Kidney tubule cell (primary cell): ENCODE measurements at places on chromosomes 13 and 19.

DNA sequence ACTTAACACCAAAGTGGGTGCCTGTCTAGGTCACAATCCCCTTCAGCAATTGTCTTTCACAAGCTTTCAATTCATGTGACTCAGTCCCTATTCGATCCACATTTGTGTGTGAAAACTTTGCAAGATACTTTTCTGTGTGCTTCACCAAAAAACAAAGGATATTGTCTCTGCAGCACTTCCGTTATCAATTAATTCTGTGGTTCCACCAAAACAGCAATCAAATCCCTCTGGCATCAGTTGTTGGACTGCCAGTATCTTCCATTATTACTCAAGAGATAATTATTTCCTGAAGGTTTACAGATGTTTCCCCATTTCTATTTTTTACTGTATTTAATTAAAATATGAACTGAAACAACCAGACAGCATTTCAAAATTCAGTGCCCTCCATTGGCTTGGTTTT lies 481.4 kb downstream of the SUCLA2 start:
- no peak for DNase-seq

DNA sequence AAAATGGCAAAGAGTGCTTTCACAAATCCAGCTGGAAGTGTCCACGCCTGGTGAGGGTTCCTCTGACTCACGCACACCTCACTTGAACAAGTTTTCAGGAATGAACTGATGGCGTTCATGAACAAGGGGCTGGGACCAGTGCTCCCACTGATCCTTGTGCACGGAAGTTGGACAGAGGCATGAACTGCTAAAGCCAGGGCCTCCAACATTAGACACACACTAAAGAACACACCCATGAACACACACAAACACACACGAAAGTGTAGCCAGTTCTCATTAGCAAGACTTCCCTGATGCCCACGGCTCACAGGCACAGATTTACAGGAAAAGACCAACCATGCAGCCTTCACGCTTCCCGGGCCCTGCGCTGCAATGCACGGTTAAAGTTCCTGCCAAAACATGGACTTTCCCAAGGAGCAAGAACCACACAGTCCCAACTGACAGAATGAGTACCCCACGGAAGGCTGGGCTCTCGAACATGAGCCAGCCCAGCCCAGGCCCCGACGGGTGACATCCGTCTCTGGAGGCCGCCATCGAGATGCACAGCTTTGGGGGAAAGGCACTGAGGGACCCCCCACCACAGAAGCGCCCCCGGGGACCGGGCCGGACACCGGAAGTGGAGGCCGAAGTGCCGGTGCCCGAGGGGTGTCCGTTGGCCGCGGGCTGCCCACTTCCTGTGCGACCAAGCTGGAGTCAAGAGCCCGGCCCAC lies 808 bp downstream of the DNMT1 start:
- DNase-seq, result peak; percentile 65

GRCh38 chr13:41268764-41269163 lies 5.4 kb upstream of the MTRF1 start:
- DNase-seq, result peak; percentile 47

- no peak for DNase-seq
These were observed 101.3 kb downstream of the AKAP11 start for GRCh38 chr13:42373048-42373812.

DNA sequence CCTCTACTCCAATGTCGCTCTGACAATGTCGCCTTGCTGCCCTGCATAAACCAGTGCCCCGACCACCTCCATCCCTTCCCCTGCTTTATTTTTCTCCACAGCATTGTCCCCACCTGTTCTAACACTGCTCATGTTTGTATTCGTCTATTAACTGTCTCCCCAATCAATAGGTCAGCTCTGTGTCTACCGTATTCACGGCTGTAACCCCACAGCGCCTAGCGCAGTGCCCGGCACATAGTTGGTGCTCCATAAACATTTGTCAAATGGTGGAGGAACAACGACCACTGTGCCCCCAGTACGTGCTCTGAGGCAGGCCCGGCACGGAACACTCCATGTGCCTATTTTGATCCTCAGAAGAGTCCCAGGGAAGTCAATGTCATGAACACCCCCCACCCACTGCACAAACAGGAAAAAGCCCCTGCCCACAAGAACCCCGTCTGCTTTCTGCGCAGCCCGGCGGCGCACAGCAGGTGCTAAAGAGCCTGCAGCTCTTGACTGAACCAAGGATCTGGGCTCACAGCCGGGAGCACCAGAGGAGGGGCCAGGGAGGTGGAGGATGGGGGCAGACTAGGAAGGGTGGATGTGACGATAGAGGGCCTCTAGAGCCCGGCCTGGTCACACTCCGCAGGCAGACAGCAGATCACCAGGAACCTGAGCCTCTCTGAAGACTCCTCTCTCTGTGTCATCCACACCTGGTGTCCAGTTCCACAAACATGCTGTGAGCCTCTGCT lies 1.8 kb upstream of the CEACAM16 start:
- DNase-seq, result no peak

DNA sequence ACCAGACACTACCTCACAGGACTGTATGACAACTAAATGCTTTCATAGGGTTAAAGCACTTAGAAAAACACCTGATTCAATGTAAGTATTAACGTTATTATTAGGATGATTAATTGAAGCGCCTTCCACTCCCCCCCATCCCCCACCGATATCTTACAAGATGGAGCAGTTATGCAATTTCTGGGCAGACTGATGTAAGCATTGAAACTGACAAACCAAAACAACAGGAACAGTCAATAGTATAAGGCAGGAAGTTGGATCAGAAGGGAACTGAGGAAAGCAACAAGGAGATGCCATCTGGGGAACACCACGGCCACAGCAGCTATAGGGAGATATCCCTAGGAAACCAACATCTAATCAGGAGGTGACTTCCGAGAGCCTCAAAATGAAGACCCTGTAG lies 3.8 kb downstream of the LCP1 start:
- no peak for DNase-seq

GRCh38 chr19:49592486-49593232 lies 1.7 kb downstream of the PRR12 start:
- DNase-seq, result peak; percentile 33

GRCh38 chr13:75307370-75307949 lies 174.5 kb downstream of the TBC1D4 start:
- DNase-seq, result no peak

DNA sequence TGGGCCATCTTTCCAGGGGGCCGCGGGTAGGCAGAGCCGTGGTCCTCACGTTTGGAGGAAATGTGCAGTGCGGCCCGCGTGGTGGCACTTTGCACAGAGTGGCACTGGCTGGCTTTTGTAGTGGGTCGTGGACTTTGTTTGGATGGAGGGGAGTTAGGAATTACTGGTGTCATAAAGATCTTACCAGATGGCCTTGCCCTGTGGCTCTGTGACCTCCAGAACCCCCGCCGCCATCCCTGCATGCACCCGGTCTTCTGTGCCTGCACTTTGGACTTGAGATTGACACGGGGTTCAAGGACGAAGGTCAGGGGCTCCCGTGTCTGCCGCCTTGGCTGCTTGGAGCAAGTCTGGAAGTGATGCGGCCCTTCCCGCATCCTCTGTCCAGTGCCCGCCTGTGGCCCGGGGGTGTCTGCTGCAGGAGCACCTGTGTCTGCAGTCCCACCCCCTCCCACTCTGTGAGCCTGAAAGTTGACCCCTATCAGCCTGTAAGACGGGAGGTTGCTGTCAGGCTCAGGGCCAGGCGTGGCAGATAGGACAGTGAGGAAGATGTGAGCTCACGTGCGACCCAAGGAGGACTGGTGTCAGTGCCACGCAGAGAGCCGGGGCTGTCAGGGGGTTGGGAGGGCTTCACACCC lies 2.2 kb downstream of the GNA11 start:
- no peak for DNase-seq

- no peak for DNase-seq
These were observed 31.1 kb downstream of the TRPM4 start for GRCh38 chr19:49188626-49189200.

DNA sequence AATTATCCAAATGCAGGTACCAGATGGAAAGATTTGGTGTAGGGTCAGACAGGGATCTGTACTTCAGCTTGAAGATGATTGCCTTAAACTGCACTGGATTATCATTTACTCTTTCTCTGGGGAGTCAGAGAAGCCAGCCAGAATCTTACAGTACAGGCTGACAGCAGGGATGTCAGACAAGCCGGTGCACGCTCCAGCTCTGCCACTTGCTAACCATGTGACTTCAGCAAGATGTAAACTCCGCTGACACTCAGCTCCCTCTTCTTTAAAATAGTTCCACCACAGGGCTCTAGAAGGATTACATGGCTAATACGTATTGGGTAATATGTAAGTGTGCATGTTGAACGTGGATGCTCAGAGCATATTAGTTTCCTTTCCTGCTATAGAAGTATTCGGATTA lies 251.4 kb upstream of the MAB21L1 start:
- no peak for DNase-seq

DNA sequence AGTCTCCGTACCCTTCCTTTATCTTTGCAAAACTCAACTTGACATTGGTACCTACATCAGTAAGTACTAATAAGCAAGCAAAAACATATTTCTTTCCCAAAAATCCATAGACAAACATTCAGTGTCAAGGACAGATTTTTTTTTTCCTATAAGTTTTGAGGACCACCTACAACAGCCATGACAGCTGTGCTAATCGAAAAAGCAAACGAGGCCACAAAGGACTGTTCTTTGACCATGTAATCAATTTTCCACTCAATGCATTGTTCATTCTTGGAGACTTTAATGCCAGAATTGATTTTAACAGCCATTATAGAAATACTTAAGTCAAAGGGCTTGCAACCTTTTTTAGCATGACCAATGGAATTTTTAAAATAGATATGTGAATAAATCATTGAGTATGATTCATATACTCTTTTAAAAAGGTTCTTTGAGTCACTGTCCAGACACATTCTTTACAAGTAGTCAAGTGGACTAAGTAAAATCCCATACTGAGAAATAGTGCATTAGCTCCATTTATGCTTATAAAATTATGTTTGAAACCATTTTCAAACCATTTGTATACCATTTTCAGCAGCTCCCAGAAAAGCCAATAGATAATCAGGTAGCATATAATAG lies 323.9 kb downstream of the MZT1 start:
- DNase-seq, result peak; percentile 64

DNA sequence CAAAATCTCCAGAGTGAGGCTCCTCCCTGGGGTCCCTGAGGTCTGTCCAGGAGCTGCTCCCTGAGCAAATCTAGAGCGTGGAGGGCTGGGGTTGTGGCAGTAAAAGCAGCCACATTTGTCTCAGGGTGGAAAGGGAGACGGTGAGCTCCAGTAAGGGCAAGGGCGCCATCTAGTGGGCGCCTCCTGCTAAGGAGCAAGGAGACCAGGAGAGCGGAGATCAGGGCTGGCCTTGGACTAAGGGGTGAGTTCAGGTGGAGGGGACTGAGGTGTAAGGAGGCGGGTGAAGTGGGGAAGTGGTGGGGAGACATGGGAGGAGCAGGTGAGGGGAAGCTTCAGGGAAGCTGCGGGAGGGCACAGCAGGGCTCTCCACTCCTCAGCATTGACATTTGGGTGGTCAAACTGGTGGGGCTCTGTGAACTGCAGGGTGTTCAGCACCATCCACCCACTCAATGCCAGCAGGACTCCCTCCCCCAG lies 5.3 kb upstream of the CEACAM21 start:
- DNase-seq, result peak; percentile 72

- DNase-seq, result no peak
These were observed 205.1 kb downstream of the LHFPL6 start for GRCh38 chr13:39397896-39398265.

GRCh38 chr19:32324631-32325285 lies 20.7 kb upstream of the ZNF507 start:
- DNase-seq, result no peak

GRCh38 chr13:59236944-59237343 lies 926.8 kb downstream of the DIAPH3 start:
- DNase-seq, result no peak

DNA sequence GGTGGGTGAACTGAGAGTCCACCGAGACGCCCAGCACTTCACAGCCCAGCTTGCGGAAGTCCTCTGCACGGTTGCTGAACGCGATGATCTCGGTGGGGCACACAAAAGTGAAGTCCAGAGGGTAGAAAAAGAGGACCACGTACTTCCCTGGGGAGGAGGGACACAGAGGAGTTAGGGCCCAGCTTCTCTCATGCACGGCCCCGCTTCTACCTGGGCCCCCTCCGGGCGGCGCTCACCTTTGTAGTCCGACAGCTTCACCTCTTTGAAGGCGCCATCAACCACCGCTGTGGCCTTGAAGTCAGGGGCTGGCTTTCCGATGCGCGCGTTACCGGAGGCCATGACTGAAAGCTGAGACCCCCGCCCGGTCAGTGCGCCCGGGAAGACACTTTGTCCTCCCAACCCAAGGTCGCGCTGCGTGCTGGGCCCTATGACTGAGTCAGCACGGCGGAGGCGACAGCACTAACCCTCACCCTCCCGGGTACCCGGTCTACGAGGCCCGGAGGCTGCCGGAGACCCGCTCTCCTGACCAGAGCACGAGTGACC lies 606 bp downstream of the PRDX2 start:
- DNase-seq, result peak; percentile 20

DNA sequence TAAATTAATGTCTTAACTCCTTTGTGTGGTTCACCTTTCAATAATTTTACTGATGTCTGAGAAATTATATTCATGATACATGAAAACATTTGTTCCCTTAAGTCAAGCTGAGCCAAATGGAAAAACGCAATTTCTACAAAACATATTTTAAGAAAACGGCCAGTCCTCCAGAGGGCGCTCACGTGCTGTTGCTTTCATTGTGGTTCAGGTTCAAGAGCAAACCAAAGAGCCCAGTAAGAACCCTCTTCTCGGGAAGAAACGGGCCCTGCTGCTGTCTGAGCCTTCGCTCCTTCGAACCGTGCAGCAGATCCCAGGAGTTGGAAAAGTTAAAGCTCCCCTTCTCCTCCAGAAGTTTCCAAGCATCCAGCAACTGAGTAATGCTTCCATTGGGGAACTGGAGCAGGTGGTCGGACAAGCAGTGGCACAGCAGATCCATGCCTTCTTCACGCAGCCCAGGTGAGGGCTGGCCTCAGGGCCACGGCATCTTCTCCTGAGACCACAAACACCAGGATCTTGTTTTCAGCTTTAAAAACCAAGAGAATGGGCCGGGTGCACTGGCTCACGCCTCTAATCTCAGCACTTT lies 4.3 kb downstream of the FAAP24 start:
- peak; percentile 71 for DNase-seq

- DNase-seq, result no peak
These were observed 482.6 kb upstream of the PCDH20 start for GRCh38 chr13:61898207-61898606.

GRCh38 chr13:62185631-62186255 lies 770.1 kb upstream of the PCDH20 start:
- DNase-seq, result no peak
